Fibroblast of skin of left quadriceps (primary cell): ENCODE measurements at places on chromosomes 1 and 21.
A peak's percentile ranks its signal among the peaks of the same experiment; 100 is the strongest.

GRCh38 chr21:42350927-42351426, at the start of gene TFF2:
TFF2 (minus strand) TSS chr21:42350994; CDS start chr21:42350957, 37 bp downstream.
- DNase-seq: no peak

DNA sequence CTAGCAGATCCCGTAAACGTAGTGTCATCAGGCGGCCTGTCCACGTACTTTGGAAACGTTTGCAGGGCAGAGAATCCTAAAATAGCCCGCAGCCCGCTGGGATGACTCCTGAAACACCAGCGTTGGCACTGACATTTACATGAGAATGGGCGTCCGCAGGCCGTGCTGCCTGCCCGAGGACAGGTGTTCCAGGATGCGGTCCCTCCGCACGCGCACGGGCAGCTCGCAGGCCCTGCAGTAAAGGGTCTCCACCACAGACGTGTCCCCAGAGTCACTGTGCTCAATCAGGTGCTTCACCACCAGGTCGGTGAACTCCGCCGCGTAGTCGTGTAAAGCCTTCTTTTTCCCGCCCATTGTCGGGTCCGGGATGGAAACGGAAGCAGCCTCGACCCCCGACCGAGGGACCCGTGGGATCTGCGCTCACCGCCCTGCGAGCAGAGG, 5.8 kb upstream of the CCDC27 start:
- DNase-seq: no peak

DNA sequence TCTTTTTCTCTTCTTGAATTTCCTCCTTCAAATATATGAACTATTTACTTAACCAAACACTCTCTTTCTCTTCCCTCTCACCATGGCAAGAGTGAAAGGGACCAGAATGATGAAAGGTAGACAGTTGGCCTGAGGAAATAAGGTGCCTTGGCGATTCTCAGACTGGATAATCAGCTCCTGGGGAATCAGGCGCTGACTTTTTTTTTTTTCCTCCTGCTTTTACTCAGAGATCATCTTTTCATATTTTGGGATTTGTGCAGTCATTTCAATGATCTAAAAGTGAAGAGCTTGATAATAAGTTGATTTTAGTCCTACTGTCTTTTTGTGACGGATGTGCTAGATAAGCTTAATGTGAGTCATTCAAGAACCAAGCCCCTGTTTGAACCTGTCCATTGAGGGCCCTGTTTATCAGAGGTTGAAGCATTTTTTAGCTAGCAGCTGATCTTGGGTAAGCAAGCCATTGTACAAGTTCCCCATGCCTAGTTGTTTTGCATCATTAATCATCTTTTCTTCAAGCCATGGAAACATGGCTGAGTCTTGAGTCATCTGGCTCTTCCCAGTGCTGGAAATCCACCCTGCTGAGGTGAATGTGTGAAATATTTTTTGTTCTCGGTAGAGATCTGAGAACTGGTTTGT, 40.8 kb downstream of the ITSN1 start:
- peak; percentile 85 for DNase-seq

- no peak for DNase-seq
Measured at GRCh38 chr1:209045331-209046057, 538.0 kb upstream of the CAMK1G start.

- no peak for DNase-seq
Measured at GRCh38 chr1:81126989-81127581, 673.6 kb upstream of the ADGRL2 start.

DNA sequence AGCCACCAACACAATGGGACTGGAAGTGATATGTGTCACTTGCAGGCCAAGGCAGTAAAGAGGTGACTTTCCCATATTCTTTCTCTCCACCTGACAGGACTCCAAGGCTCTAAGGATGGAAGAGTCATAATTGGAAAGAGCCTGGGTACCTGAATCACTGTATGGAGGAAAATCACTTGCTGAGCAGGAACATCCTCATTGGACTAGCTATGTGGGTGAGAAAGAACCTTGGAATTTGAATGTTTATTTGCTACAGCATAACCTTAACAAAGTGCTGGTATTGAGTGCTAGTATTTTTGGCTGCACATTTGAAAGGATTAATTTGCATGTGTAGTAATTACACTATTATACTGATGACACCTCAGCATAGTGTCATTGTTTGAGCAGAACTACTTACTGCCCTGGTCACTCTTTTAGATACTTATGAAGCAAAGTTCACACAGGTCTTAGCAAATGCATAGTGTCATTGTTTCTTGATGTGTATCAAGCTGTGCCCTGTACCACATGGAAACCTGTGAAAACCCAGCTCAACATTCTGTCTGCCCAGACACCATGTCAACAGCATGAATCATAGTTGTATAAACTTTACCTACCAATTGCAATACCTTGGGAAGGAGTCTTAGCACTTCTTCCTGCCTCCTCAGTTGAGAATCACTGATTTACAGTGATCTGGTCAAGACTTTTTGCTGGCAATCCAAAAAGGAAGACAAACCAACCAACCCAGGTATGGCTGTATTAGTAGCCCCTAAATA, 5.1 kb upstream of the S100A10 start:
- no peak for DNase-seq

- peak; percentile 20 for DNase-seq
Measured at GRCh38 chr1:154867064-154867825, 2.8 kb downstream of the KCNN3 start.

DNA sequence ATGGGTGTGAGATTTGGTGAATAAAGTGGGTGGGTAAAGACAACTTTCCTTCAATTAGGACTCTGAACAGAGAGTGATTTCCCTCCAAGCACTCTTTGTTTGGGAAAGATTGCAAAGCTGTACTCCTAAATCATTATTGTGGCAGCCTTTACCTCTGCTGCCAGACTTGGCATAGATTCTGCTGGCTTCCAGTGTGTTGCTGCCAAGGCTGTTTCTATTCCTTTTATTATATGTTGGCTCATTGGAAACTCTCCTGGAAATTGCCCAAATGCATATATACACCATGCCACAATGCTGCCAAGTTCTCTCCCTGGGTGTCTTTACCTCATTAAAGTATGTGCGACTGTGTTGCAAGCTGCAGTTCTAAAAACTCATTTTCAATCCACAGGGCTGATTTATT, 668.0 kb downstream of the MRPL39 start:
- DNase-seq: no peak

GRCh38 chr1:41499591-41499990, 15.1 kb upstream of the EDN2 start:
- DNase-seq: no peak

DNA sequence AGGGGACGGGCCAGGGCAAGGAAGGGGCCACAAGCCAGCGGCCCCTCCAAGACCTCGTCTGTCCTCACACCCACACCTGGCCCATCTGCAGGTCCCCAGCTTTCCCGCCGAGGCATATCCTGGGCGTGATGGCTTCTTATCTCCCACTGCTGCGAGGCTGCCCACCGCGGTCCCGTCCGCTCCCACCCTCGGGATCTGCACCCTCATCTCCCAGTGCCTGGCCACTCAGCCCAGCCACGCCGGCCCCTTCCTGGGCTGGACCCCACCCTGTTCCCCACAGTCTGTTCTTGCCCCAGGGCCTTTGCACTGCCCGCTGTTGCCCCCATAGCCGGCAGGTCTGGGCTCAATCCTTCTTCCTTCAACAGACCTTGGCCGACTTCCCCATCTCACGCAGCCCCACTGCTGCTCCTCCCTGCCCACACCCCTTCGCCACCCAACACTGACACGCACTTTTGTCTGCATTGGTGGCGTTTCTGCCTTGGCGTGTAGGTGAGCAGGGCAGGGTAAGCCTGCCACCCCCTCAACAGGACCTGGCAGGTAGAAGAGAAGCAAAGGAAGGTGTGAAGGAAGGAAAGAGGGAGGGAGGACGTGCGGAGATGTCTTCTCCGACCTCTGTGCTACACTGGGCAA, 4.4 kb upstream of the TTC34 start:
- DNase-seq: no peak

GRCh38 chr21:42636520-42637266, 16.7 kb upstream of the PDE9A start:
- DNase-seq: peak; percentile 54

- no peak for DNase-seq
Measured at GRCh38 chr1:181910905-181911304, 150.6 kb downstream of the ZNF648 start.

DNA sequence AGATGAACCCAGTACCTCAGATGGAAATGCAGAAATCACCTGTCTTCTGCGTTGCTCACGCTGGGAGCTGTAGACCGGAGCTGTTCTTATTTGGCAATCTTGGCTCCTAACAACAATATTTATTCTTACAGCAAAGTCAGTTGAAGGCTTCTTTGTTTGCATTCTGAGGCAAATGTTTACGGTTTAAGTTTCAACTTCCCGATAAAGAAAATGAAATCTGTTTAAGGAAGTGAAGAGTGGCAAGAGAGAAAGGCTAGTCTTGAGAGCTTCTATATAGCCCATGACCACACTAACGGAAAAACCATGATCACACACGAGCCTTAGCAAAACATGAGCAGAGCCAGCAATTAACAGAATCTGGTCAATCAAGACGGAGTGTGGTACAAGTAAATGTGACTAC, 122.6 kb upstream of the ZNHIT6 start:
- DNase-seq: no peak

DNA sequence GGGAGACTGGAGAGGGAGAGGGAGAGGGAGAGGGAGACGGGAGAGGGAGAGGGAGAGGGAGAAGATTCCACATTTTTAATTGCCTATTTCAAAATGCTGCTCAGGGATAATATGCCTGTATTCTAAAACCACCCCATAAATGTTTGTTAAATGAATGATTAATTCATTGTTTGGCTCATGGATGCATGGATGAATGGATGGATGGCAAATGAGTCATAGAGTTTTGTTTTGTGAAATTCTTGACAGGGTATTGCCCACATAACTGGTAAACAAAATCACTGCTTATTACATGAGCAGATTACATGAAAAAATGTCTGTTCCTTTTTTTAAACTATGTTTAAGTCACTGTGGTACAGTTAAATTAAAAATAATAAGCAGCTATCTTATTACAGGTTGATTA, 220.4 kb downstream of the ZP4 start:
- DNase-seq: no peak

GRCh38 chr1:118136187-118136941, 48.7 kb downstream of the SPAG17 start:
- DNase-seq: peak; percentile 86

- DNase-seq: no peak
Measured at GRCh38 chr1:10185759-10186158, 24.6 kb upstream of the KIF1B start.

DNA sequence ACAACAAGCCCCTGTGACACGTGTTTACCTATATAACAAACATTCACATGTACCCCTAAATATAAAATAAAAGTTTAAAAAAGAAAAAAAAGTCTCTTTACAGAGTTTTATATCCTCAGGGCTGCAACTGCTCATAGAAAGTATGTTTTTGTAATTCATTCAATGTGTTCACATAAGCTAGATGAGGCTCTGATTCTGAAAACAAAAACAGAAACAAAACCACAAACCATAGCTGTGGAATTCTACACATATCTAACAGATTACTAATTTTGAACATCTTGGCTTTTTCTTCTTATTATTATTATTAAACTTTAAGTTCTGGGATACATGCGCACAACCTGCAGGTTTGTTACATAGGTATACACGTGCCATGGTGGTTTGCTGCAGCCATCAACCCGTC, 579.6 kb upstream of the ZRANB2 start:
- DNase-seq: peak; percentile 84

- DNase-seq: no peak
Measured at GRCh38 chr1:14850563-14850962, 252.1 kb downstream of the KAZN start.

- no peak for DNase-seq
Measured at GRCh38 chr1:95876276-95876675, 642.3 kb downstream of the RWDD3 start.

GRCh38 chr1:64956733-64957441, 9.5 kb downstream of the JAK1 start:
- DNase-seq: no peak

GRCh38 chr21:46639489-46640386, 4.3 kb downstream of the PRMT2 start:
- DNase-seq: no peak

- peak; percentile 62 for DNase-seq
Measured at GRCh38 chr1:204127597-204128242, 24.1 kb downstream of the ETNK2 start.

- no peak for DNase-seq
Measured at GRCh38 chr21:40388046-40388445, 458.9 kb downstream of the DSCAM start.

DNA sequence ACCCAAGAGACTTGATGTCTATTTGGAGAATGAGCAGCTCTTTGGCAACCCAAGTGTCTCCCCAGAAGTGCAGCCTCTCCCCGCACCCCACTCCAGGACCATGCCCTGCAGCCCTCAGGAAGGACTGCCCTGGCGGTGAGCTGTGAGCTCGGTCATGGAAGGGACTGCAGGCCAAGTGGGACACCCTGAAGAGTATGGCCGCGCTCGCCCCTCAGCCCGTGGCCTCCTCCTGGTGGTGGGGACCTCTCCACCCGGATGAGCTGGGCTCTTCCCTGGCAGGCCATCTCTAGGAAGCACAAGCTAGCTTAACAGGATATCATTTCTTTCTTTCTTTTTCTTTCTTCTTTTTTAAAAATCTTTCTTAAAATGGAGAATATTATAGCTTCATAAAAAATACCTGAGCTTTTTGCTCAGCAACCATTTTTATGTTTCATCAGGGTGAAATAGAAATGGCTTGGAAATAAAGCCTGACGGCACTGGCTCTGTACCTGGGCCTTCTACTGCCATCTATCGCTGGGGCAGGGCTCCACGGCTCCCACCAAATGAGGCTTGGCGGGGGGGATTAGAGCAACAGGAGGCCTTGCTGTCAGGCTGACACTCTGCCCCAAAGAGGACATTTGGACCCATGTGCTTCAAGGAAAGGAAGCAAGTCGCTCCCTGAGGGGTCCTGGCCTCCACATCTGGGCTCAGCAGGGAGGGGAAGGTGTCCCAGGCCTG, 296.2 kb upstream of the VAMP3 start:
- no peak for DNase-seq

- peak; percentile 99 for DNase-seq
Measured at GRCh38 chr1:96416111-96416595, 305.4 kb upstream of the PTBP2 start.

DNA sequence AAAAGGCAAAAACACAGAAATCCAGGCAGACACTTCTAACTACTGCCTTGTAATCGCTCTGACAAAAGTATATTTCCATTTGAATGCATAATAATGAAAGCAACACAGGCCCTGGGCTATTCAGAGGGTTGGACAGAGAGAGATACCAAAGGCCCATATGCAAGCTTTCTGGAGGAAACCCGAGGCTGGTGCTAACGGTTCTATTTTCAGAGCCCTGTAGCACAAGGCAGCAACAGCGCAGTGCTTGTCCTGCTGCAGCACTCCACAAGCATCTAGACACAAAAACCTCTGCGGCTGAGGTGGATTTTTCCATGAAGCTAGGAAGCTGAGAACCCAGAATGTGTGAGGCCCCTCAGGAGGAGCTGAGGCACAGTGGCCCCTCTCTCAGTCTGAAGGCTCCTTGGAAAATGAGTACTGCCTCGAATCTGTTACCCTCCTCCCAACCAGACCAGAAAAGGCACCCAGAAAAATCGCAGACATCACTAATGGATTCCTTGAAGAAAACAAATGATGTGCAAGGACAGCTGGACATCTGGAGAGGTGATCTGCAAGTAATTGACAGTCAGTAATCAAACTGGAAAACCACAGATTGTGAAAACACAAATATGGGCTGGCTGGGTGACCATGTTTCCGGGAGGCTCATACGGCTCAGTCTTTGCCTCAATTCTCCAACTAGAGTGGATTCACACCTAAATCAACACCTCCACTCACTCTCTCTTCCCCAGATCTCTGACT, 54.0 kb downstream of the COLGALT2 start:
- DNase-seq: no peak

GRCh38 chr1:202009326-202010179, 834 bp upstream of the ELF3 start:
- peak; percentile 55 for DNase-seq

GRCh38 chr1:221517961-221518360, 223.9 kb downstream of the DUSP10 start:
- DNase-seq: peak; percentile 17
